ENCODE measurements at places on chromosomes 3 and 15.
A peak's percentile ranks its signal among the peaks of the same experiment; 100 is the strongest.

DNA sequence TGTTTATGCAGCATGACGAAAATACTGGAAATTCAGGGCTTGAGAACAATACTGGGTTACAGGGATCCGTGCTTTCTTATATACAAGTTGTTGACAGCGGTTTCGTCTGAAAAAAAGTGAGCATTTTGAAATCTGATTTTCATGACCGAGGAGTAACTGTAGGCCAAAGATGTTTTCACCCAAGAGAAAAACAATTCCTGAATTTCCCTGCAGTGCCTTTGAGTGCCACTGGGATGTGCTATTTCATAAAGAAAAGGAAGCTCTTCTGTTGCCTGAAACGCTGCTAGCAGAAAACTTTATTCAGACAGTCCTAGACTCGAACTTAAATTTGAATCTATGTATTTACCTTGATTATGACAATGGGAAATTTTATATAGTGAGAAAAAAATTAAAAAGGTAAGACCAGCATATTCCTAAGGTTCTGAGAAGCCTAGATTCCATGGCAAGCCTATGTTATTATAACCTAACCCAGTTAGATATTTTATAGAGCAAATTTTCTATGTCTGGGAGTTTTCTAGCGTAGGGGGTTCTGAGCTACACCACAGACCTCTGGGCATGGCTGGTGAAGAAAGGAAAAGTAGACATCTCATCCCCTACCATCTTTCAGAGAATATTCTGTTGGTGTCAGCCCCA is 30.2 kb downstream of the KCNAB1 start:
- DNase-seq: peak; percentile 71

DNA sequence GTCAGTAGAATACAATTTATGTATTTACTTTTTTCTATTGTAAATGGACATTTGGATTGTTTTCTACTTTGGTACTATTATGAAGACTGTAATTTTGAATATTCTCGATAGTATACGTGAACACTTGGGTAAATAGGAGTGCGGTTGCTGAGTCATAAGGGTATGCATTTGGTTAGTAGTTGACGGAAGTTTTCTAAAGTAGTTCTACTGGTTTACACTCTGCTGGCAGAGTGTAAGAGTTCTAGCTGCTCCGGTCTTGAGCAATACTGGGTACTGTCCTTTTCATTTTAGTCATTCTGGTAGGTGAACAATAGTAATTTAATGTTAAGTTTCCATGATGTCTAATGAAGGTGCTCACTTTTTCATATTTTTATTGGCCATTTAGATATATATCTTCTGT is 70.0 kb downstream of the MEF2A start:
- DNase-seq: no peak

- peak; percentile 58 for DNase-seq
Observed at GRCh38 chr3:98763076-98763475, at the start of gene ST3GAL6. TSS of gene ST3GAL6 (plus strand) at chr3:98763340. CDS start at chr3:98768441, 5,101 bp downstream.

- no peak for DNase-seq
Observed at GRCh38 chr3:186170516-186170915, 61.6 kb upstream of the ETV5 start.

DNA sequence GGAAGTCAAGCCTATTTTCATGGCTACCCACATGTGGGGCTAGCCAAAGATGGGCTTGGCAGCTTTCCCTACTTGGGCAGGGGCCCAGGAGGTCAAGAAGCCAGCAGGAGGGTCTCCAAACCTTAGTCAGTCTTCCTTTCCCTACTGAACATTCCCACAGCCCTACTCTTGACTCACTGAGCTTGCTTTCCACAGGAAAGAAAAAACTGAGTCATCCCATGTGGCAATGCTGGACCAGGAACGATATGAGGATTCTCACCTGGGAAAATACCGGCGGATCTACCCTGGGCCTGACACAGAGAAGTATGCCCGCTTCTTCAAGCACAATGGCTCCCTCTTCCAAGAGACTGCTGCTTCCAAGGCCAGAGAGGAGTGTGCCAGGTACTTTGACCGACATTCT is 3.7 kb upstream of the NGRN start:
- DNase-seq: peak; percentile 80

- no peak for DNase-seq
Observed at GRCh38 chr15:57335719-57336118, 40.6 kb upstream of the CGNL1 start.

DNA sequence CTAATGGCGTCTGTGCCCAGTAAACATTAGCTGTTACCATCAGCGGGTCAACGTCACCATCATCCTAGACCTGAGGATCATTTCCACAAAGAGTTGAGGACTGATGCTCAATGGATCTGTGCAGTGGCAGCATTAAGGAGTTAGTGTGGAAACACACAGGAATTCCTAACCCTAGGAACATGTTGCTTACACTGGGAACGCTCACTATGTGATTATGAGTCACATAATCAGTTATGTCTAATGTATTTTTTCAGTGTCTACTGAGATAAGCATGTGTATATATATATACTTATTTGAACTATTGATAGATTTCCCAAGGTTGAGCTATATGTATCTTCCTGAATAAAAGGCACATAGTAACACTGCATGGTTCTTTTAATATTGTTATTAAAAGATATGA is 19.0 kb downstream of the ARNT2 start:
- peak; percentile 29 for DNase-seq

- DNase-seq: no peak
Observed at GRCh38 chr3:139934613-139935015, 371 bp upstream of the CLSTN2 start.

DNA sequence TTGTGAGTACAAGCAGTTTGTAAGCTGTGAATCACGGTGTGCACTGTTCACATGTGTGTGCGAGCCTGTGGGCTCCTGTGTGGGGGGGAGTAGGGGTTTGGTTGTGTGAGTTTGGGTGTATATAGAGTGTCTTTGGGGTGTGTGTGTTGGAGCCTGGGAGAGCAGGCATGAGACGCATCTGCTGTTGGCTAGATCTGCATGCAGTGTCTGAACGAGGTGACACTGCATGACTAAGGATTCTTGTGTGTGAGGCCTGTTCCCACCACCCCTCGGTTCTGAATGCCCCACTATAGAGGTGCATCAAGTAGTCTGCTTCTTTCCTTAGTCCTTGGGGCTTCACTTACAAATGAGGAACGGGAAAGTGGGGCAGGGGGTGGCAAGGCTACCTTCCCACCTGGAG is 68.4 kb downstream of the MAGEF1 start:
- no peak for DNase-seq

DNA sequence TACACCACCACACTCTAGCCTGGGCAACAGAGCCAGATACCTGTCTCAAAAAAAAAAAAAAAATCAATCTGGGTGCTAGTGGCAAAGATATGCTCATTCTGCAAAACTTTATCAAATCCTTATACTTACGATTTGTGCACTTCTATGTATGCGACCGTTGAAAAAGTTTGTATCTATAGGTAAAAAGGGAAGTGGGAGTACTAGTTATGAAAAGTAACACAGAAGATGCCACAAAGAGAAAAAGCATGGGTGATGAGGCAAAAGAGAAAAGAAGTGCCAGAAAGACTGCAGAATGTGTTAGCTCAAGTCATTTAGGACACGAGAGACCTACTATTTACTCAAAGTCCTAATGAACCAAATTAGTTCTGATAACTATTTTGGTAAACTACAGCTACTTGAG is 407.8 kb downstream of the SHQ1 start:
- no peak for DNase-seq

All from ELR (cell line).